ENCODE measurements at places on chromosomes 13 and 19.

DNA sequence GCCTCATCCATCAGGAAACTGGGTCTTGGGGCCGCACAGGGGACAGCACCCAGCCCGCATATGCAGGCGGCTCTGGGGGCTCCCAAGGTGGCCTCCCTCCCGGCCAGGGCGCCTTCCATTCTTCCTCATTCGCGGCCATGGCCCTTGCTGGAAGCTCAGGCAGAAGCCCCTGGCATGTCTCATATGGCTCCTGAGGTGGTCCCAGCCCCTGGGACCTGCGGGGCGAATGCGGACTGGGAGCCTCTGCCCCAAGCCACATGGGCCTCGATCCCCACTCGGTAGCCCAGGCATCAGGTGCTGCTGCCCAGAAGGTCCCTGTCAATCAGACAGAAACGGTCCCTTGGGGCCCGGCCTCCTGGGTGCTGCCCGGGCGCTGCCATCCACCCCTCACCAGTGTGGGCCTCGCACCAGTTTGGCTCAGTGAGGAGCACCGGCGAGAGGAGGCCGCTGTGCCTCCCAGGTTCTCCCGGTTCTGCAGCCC is 301.6 kb downstream of the TEX29 start:
- DNase-seq, result no peak

GRCh38 chr19:16104722-16105121 is 7.0 kb upstream of the RAB8A start:
- no peak for DNase-seq

GRCh38 chr19:14343286-14343685 is 38.0 kb upstream of the ADGRE5 start:
- DNase-seq, result no peak

DNA sequence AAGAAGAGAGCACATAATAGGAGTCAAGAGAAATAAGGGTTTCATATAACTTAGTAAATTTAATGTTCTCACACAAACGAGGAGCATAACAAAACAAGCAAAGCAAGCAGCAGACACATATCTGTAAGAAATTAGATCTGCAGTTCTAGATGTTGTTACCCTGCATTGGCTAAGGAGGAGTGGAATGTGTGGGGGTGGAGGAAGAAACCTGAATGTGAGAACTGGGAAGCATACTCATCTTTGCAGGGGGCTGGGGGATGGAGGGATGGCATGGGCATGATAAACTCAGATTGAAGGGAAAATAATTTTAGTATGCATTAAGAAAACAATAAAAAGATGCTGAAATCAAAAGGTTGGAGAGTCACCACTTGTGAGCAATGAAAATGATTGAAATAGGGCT is 255.0 kb downstream of the LIG4 start:
- DNase-seq, result no peak

GRCh38 chr13:93446238-93446637 is 219.6 kb downstream of the GPC6 start:
- DNase-seq, result no peak

Measured in stimulated activated CD8-positive, alpha-beta memory T cell treated with anti-CD3 and anti-CD28 coated beads, Interleukin-7, amount 100 ng/mL, for 24 hours (primary cell).